ENCODE measurements at places on chromosomes 6 and 20.

DNA sequence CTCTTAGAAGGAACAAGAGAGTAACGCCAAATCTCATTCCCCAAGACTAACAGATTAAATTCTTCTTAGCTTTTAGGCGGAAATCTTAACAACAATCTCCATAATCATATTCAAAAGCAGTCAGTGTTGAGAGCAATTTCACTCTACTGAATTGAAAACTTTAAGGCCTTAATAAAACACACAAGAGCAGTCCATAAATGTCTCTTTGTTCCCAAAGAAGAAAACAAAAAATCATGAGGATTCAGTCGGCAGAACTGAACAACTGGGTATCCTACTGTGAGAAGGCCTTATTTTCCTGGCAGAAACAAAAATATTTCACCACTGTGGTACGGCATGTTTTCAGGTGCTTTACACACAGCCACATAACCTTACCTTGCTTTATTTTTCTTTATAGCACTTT, 14.4 kb downstream of the ABHD12 start:
- no peak for DNase-seq

- no peak for DNase-seq
Observed at GRCh38 chr6:141123497-141123896, 1009.2 kb upstream of the GJE1 start.

DNA sequence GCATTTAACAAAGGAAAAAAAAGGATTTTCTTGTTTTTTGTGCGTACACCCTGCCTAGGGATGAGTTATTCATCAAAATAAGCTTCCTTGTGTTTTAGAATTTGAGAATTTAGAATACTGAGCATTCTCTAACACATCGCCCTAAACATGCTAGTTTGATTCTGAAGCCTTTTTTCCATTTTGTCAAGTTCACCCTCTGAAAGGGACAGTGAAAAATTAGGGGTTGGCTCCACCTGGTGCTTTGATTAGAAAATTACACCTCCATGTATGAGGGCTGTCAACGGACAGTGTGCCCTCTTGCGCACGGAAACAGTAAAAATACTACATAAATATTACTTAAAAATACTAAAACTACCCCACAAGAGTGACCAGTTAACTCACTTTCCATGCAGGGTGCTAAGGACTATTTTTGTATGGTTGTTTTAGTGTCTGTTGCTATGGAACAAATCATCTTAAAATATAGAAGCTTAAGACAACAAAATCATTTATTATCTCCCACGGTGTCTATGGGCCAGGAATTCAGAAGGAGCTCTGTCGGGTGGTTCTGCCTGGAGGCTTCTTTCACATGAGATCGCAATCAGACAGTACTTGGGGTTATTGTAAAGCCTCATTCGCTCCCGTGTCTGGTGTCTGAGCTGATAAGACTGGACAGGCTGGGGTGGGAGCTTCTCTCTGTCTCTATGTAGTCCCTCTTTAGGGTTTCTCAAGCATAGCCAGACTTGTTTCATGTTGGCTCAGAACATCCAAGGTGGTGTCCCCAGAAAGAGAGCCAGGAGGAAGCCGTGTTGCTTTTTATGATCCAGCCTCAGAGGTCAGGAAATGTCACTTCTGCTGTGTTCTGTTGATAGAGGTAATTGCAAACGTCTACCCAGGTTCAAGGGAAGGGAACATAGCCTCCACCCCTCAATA, 41.1 kb upstream of the TMEM170B start:
- peak; percentile 58 for DNase-seq

DNA sequence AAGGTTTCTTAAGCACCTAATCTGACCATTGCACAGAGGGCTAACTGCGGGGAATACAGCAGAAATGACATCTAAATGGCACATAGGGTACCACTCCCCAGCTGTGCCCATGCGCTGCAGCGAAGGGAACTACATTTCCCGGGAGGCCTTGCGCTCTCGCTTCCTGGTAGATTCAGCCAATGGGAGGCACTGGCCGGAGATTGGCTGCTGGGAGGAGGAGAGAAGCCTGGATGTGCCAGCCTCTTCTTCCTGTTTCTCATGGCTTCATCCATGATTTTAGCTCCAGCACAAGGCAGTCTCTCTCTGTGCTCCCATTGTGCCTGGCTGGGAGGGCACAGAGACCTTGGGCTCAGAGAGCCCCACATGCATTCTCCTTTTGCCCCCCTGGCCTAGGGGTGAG, 101.7 kb upstream of the FOXA2 start:
- DNase-seq: no peak

GRCh38 chr6:38114976-38115625, 295.6 kb downstream of the ZFAND3 start:
- DNase-seq: no peak

- no peak for DNase-seq
Observed at GRCh38 chr6:169386411-169387057, 132.9 kb upstream of the THBS2 start.

DNA sequence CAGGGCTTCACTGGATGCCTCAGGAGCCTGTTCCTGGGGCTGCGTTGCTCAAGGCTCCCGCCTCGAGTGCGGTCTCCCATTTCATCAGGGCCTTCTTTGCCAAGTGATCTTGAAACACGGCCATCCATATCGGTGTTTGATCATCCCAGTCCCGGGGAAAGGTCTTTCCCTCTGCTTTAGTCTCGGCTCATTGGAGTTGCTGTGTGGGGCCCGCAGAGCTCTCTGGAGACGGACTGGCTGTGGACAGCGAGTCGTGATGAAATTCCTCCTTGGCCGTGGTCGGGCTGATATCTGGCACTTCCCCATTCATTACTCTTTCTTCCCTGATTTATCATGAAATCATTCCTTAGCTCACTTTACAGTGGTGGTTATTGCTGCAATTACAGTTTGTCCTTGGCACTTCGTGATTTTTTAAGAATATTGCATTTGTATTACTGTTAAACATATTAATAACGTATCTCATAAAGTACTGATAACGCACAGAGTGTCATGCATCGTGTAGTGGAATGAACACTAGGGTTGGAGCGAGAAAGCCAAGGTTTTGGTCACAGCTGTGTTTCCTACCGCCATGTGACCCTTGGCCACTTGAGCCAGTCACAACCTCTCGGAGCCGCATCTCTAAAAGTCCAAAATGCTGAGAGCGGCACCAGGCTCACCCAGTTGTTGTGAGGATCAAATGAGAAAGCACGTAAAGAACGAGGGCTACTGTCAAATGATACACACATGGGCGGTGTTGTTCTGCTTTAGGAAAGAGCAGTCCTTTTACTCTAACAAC, 71.8 kb downstream of the MTHFD1L start:
- no peak for DNase-seq

- no peak for DNase-seq
Observed at GRCh38 chr6:13124131-13124530, 204.2 kb downstream of the TBC1D7 start.
